RPMI8226 (cell line): ENCODE measurements at places on chromosomes 3 and 15.

- DNase-seq: no peak
Observed at GRCh38 chr3:135304378-135304777, 509.3 kb downstream of the EPHB1 start.

- no peak for DNase-seq
Observed at GRCh38 chr3:144129536-144130214, 158.1 kb downstream of the DIPK2A start.

- DNase-seq: no peak
Observed at GRCh38 chr15:52113235-52113634, 660 bp upstream of the BCL2L10 start.

- DNase-seq: no peak
Observed at GRCh38 chr3:158788446-158788845, 13.4 kb upstream of the MFSD1 start.

- DNase-seq: no peak
Observed at GRCh38 chr3:161203485-161204098, 17.5 kb upstream of the NMD3 start.

GRCh38 chr15:25022233-25022632 lies 67.4 kb downstream of the SNRPN start:
- DNase-seq: no peak

DNA sequence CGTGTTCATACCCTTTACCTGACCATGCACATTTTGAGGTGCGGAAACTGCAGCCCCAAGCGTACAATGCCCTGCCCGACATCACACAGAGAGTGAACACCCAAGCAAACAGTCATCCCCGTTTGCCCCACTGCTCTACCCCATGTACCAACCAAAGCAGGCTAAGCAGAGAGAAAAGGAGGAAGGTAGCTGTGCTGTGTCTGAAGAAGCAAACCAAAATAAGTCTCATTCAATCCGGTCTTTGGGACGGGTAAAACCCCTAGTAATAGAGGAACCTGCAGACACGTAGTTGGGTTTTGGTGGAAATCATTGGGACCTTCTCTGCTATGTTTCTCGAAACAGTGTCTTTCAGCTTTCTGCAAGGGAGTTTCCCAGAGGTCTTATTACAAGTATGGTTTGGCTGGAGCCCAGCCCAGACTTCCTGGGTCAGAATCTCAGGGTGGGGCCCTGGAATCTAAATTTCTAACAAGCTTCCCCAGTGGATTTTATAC lies 164.6 kb upstream of the HES1 start:
- peak; percentile 35 for DNase-seq

DNA sequence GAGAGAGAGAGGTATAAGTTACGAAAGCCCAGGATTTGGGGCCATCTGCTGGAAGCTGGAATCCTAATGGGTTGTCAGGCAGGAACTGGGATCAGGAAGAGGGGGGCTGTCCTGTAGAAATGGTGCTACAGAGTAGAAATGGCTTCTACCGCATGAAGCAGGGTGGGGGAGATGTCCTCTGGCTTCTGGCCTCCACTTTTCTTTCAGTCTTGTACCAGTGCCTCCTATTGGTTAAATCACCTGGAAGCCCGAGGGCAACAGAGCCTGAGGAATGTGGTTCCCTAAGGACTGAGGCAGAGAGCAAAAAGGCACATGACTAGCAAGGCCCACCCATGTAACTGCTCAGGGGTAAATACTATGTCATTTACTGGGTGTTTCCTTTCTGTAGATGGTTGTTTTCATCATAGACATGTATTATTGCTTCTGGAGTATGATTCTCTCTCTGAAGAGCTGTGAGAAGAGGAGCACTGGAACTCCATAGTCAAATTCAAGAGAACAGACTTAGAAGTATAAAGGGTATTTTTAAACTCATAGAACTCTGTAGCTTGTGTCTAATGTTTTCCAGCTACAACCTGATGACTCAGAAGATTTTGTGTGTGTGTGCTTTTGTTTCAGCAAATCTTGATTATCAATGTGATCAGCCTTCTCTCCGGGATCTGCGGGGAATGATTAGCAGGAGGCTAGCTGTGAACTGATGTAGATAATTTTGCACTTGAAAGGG lies 20.2 kb upstream of the MITF start:
- no peak for DNase-seq

DNA sequence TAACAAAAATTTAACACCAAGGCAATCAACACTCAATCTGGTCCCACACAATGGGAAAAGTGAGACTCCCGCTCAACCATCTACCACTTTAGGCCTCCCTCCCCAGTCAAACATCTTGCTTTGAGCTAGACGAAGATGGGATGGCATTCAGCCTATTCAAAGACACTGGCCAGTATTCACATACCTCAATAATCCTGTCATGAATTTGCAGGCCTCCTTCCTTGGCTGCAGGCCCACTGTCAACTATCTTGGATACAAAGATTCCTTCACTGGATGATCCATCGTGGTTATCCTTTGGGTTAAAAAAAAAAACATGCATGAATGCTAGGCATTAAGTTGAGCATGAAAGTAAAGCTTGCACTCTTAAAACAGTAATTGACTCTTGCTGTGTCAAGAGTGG lies 22.6 kb downstream of the PDZRN3 start:
- no peak for DNase-seq

- DNase-seq: no peak
Observed at GRCh38 chr3:158354713-158355112, 216.3 kb upstream of the MLF1 start.

DNA sequence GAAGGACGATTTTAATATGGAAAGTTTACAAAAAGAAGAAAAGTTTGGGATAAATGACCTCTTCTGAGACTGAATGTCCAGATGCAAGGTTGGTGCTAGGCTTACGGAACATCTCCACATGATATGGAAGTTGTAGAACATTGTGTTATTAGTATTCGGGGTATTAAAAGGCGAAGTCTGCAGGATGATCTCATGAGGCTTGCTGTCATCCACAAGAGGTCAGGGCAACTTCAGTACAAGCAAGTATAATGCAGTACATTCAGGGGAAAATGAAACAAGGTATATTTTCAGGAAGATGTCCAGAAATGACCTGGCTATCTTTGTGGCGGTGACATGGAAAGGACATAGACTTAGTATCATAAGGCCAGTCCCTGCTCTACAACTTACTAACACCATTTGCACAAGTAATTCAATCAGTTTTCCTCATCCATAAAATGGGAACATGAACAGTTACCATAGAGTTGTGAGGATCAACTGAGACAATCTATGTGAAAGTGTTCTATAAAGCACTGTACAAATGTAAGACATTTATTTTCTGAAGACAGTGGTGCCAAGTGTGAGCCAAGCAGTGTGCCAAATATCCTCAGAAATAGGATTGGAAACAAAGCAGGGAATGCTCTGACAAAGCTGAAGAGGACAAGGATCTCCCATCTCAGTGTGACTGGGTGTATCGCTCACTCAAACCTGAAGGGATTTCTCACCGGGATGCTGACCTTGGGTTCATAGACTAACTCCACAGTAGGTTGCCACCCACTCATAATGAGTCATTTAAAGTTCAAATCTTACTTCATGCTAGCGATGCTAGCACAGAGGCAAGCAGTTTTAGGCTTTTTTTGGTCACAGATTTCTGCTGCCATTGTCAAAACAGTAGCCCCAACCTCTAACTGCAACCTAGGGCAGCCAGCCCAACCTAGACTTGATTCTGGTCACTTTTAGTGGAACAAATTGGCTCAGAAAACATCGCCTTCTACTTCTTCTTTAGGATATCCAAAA lies 118.3 kb downstream of the TIGIT start:
- DNase-seq: no peak

DNA sequence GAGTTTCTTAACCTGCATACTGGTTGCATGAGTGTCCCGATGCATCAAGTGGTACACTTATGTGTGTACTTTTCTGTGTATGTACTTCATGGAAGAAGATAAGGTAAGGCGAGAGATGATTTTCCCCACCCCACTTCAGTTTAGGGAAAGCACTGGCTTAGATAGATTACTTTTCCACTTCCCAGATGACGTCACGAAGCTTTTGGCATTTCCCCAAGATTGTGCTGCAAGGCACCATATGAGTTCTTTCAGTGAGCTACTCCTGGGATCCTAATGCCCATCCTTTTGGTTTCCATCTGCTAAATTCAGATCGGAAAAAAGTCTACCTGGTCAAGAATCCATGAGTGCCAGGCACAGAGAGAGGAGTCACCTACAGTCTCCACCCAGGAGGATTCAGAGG lies 4.5 kb downstream of the IL17RB start:
- no peak for DNase-seq

DNA sequence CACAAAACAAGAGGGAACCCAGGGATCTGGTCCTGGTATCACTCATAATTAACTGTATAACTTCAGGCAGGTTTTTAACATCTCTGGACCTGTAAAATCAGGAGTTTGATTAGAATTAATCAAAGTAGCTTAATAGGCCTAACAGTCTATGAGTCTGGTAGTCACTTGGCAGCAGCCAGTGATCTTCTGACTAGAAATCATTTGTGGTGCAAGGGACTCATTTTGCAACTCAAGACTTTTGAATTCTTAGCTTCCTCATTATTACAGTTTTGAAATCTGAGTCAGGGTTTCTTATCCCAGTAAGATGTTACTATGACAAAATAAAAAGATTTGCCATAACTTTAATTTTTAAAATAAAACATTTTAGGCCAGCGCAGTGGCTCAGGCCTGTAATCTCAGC lies 70.8 kb downstream of the TMCC1 start:
- DNase-seq: no peak

DNA sequence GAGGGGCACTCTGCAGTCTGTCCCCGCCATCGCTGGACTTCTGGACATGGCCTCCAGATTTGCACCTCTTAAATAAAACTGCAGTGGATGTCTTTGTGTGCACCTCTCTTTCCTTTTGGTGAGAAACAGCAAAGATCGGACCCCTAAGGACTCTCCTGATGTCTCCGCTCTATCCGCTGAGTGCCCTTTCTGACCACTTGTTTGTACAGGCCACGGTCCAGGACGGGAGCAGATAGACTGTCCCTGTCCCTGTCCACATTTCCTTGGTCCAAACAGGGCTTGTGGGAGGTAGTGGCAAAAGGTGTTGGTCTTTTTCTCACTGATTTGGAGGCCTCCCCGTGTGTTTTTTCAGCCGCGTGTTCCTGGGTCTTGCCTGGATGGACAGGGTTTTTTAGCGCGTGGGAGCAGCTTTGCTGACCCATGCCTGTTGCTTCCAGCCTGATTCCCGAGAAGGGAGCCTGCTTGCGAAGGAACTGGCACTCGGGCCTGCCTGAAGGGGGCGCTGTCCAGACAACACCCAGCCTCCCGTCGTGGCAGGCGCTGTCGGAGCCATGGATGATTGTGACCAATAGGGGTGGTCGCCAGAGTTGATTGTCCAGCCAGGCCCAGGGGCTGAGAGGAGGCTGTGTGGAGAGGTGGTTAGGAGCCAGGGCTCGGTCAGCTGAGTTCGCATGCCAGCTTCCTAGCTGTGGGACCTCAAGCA lies 13.2 kb upstream of the STAB1 start:
- no peak for DNase-seq

- peak; percentile 54 for DNase-seq
Observed at GRCh38 chr15:44711743-44712345, 527 bp downstream of the B2M start.

- DNase-seq: peak; percentile 46
Observed at GRCh38 chr15:41585127-41586047, 26.4 kb downstream of the TYRO3 start.

- DNase-seq: no peak
Observed at GRCh38 chr3:169508426-169508825, 155.1 kb downstream of the MECOM start.

DNA sequence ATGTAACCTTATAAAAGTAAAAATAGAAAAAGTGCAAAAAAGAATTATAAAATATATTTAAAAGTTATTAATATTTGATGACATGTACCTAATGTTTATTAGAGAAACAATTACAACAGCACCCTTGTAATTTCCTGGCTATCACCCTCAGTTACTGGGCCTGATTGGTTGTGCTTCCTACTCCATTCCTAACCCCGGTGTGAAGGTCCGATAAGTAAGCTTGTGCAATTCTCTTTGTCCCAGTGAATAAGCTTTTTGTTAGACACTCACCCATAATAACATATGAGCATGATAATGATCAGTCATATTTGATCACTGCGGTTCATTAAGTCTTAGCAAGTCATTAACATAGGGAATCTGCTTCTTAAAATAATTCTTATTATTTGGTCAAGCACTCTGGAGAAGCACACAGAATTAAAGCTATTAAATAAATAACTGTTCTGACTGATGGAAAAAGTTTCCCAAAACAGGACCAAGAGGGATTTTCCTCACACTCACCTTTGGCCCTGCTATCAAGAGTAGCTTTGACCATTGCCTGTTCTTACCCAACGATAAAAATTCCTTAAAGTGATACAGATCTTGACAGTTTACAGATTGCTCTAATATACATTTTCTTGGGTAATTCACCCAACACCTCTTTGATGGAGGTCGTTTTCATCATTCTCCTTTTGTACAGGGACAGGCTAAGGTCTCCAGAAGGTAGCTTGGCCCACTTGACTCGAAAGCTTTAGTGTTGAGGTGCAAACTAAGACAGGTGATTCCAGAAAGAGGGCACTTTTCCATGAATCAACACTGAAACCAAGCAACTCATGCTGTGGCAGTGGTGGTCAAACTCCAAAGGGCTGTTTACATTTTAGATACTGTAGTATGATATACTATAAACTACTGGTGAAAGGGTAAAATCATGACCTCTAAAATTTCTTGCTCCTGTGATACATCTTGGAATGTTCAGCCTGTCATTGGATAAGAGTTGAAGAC lies 543.0 kb upstream of the KCNMB2 start:
- DNase-seq: no peak

- no peak for DNase-seq
Observed at GRCh38 chr15:48373821-48374451, 42.7 kb downstream of the DUT start.

DNA sequence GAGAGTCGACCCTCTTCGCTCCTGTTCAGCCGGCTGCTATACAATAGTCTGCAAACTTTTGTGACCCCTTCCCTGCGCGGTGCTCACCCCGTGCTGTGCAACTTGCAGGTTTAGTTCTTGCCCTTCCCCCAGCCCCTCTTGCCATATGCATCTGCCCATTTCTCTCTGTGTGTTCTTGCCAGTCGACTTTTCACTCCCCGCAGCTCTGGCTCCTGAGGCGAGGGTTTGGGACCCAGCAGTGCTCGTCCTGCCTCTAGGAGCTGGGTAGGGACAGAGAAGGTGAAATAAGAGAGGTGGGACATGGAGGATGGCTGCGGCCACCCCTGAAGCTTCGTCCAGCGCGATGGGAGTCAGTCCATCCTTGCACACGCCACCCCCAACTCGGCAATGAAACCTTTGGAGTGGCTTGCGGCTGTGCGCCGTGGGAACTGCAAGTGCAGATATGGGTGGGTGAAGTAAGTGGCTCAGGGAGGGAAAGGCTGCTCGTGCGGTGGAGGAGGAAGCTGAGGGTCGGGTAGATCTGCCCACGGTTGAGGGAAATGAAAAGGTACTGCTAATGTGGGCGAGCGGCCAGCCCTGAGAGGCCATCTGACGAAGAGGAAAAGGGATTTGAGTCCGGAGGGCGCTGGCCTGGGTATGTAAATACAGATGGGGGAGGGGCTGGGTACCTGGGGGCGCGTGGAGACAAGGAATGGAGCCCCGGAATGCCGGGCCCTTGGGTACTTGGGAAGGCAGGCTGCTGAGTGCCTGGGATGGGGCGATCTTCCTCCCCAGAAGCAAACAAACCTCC lies 1.0 kb downstream of the LRRC3B start:
- DNase-seq: no peak

- DNase-seq: peak; percentile 16
Observed at GRCh38 chr3:4270720-4271119, 32.4 kb upstream of the SETMAR start.

GRCh38 chr3:122618614-122619013 lies 41.2 kb downstream of the PARP15 start:
- DNase-seq: no peak
